Mammary epithelial cell (primary cell): ENCODE measurements at places on chromosomes 16 and 17.

GRCh38 chr17:80510132-80510531, 33.7 kb upstream of the NPTX1 start:
- no peak for DNase-seq

DNA sequence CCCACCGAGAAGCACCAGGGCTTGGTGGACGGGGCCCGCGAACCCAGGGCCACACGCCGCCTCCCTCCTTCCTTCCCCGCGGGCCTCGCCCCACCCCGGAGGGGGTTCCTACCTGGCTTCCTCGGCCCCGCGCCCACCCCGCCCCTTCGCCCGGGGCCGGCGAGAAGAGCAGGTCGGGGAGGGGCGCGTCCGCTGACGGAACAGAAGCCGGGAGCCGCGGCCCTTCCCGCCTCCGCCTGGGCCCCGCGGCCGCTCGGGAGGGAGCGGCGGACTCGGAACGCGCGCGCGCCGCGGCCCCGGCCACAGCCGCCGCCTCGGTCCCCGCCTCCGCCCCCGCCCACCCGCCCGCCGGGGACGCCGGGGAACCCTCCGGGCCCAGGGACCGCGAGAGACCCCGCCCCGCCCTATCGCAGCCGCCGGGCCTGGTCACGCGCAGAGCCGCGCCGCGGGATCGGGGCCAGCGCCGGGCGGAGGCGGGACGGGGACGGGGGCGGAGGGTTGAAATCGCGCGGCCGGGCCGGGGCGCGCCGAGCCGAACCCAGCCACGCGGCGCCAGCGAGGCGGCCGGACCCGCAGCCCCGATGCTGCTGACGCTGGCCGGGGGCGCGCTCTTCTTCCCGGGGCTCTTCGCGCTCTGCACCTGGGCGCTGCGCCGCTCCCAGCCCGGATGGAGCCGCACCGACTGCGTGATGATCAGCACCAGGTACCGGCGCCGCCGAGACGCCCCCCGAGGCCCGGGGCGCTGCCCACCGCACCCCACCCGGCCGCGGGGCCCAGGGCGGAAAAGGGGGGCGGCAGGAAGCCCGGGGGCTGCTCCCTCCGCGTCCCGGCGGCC, at the start of gene TLCD3A:
Gene TLCD3A, plus strand, starts transcription at position 530 of the 835 bp plus-strand sequence. Its CDS starts 52 bp downstream, at position 582.
- peak; percentile 75 for DNase-seq

DNA sequence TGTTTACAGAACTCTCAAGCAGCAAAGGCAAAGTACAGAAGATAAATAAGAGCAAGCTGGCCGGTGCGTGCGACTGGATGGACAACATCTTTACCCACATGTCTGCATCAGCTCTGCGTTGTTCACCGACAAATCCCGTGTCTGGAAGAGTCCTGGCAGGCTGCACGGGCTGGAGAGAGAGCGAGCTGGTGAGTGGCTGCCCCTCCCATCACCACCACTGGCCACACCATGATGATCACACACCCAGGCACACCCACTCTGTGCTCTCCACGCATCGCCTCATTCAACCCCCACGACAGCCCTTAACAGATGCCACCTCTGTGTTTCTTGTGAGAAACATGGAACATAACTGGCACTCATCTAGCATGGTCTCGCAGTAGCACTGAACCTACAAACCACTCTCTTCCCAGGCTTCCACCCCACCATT, 59.2 kb downstream of the ANKRD11 start:
- no peak for DNase-seq

- DNase-seq: no peak
Measured at GRCh38 chr17:48378708-48379392, 51.2 kb downstream of the SKAP1 start.

GRCh38 chr16:27363246-27363632, 38.7 kb upstream of the IL21R start:
- no peak for DNase-seq

GRCh38 chr17:27581016-27581415, 50.0 kb upstream of the LGALS9 start:
- DNase-seq: no peak

DNA sequence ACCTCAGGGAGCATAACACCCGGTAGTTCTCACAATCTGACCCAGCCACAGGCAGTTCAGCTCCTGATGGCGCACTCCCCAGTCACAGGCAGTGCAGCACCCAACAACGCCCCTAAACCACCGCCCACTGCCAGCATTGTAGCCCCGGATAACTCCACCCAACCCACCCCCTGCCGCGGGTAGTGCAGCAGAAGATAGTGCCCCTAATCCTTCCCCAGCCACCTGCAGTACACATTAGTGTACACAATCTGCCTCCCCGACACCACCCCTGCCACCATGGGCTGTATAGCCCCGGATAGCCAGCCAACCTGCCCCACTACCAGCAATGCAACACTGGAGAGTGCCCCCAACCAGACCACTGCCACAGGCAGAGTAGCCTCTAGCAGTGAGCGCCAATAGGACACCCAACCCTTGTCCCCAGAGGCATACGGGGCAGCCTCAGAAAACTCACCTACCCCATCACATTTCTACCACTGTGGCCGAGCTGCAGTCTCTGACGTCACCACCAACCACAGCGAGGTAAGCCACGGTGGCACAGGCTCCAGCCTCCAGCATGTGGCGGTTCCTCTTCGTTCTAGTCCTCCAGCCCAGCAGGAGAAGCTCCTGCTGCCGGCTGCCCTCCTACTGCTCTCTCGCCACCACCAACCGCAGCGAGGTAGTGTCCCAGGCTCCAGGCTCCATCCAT, 877.3 kb downstream of the KCNJ18 start:
- no peak for DNase-seq

DNA sequence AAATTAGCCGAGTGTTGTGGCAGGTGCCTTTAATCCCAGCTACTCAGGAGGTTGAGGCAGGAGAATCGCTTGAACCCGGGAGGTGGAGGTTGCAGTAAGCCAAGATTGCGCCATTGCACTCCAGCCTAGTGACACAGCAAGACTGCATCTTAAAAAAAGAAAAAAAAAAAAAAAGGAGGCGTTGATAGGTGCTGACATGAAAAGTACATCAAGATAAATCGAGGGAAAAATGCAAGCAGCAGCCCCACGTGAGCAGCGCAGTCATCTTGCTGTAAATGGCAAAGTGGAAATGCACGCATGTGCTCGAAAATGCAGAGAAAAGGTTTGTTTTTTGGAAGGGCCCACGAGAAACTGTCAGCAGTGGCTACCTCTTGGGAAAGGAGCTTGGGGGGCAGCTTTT, 20.9 kb downstream of the MXRA7 start:
- DNase-seq: no peak

DNA sequence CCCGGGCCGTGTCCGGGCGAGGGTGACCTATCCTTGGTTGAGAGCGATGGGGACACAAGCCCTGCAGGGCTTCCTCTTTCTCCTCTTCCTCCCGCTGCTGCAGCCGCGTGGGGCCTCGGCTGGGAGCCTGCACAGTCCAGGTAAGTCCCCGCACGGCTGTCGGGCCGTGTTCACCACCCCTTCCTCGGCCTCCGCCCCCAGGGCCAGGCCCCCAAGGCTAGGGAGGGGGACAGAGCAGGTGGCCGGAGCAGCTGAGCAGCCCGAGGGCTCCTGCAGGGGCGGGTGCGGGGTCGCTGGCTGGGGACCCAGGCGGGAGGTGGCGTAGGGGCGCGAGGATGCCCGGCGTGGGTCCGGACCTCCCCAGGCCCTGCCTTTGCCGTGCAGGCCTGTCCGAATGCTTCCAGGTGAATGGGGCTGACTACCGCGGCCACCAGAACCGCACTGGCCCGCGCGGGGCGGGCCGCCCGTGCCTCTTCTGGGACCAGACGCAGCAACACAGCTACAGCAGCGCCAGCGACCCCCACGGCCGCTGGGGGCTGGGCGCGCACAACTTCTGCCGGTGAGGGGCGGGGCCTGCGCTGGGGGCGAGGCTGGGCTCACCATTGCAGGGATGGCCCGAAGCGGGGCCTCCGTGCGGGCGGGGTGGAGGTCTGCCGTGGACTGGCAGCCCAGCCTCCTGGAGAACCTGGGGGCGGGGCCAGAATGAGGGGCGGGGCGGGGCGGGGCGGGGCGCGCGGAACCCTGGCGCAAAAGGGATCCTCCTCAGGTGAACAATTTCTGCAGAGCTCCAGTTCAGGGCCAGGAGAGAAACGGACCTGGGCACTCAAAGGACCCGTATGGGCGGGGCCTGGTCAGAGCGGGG, 631 bp downstream of the KREMEN2 start:
- DNase-seq: peak; percentile 70

- DNase-seq: no peak
Measured at GRCh38 chr16:87495578-87496446, 3.0 kb upstream of the ZCCHC14 start.

DNA sequence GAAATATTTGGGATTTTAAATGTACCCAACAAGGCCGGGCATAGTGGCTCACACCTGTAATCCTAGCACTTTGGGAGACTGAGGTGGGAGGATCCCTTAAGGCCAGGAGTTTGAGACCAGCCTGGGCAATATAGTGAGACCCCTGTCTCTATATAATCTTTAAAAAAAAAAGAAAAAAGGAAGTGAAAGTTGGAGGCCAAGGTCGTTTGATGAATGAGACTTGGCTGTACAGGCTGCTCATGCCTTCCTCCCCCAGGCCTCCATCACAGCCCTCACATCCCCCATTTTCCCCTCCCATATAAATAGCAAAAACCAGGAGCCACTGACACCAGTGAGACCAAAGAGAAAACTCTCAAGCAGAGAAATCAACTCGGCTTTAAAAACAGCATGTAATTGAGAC, 3.3 kb upstream of the CA7 start:
- DNase-seq: no peak

- no peak for DNase-seq
Measured at GRCh38 chr16:66515596-66516508, 34.1 kb downstream of the TK2 start.

DNA sequence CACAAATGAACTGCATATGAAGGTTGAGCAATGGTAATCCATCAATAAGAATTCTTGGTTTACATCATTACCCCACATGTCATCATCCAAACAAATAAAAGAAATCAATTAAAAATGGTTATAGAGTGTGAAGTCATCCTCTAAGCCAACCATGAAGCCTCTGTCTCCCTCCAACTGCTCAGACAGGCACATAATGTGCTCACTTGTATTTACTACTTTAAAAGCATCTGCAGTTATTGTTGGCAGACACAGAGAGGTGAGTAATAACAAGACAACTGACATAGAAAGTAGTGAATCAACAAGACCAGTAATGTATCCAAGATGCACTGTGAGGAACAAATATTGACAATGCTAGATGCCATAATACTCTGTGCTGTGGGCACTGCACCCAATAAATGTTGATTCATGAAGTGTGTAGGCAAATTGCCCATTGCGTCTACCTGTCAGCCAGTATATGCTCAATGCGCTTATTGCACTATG, 20.0 kb downstream of the ADAMTS18 start:
- DNase-seq: peak; percentile 32

- no peak for DNase-seq
Measured at GRCh38 chr17:9636501-9636900, 8.8 kb upstream of the USP43 start.

DNA sequence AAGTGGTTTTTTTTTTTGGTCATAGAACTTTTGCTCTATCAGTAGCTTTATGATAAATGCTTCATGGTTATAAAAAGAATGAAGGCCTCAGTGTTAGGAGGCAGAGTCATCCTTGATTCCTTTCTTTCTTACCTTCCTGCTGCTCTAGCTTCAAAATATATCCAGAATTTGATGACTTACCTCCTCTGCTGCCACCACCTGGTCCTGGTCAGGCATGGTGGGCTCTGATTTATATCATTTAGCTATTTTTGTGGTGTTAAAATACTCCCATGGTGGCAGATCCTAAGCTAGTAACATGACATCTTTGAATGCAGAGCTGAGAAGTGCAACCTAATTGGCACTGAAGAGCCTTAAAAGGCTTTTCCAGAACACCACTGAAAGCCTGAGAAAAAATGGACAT, 508.8 kb upstream of the CDH8 start:
- DNase-seq: no peak

DNA sequence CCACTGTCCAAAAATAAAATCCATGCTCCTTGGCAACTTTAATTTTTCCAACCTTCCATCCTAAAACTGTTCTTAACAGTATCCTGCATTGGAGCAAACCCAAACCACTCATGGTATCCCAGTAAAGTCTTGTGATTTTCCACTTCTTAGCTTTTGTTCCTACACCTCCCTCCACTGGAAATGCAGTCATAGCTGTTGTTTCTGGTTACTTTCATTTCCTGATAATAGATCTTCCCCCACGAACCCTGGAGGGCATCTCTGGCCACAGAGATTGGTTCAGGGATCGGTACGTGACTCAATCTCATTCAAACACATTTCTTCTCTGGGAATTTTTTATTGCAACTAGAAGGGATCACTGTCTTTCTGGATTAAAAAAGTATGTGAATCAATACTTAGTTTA, 276.0 kb downstream of the GRIN2A start:
- no peak for DNase-seq

- DNase-seq: no peak
Measured at GRCh38 chr17:75892556-75893224, 4.1 kb downstream of the TRIM65 start.
